ENCODE measurements at places on chromosomes 7 and 10. TPM values are rescaled to one million over a fixed set of nuclear protein-coding genes. Genes with fewer than 3 reads are reported as not detected.

- DNase-seq: no peak
Measured at GRCh38 chr10:81013771-81014170, 476.1 kb downstream of the SH2D4B start.

GRCh38 chr10:51699145-51699474, 285 bp downstream of the CSTF2T start:
- DNase-seq: no peak

- peak; percentile 60 for DNase-seq
Measured at GRCh38 chr10:129192344-129193128, 274.5 kb upstream of the MGMT start.

- no peak for DNase-seq
Measured at GRCh38 chr7:44063547-44063893, 1.8 kb downstream of the PGAM2 start.

DNA sequence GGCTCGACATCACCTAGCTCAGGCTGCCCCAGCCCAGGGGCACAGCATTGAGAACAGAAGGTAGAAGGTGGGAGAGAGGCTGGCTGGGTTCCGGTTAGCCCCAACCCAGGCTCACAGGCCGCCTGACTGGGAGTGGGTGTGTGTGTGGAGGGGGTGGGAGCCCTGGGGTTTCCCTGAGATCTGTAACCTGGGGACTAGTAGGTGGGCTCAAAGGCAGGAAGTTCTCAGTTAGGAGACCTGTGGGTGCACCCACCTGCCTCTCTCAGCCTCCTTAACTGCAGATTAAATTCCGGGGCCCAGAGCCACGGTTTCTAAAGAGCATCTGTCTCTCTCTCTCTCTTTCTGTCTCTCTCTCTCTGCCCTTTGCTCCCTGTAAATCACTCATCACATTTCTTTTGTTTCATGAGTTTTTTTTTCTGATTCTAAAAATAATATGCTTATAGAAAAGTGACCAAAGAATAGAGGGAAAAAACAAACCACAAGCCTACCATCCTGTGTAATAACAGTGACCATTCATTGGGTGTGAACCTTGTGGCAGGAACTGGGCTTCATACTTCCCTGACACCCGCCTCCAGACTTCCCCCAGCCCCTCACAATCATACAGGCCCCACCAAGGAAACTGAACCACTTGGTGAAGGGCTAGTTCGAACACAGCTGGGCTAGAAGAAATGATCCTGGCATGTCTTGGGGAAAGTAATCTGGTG, 83.4 kb upstream of the SMNDC1 start:
- DNase-seq: no peak

- DNase-seq: no peak
Measured at GRCh38 chr10:126458466-126458865, 70.2 kb upstream of the ADAM12 start.

- no peak for DNase-seq
Measured at GRCh38 chr7:110841840-110842545, 248.9 kb upstream of the LRRN3 start.

- DNase-seq: no peak
Measured at GRCh38 chr7:123502201-123502600, 32.2 kb downstream of the IQUB start.

DNA sequence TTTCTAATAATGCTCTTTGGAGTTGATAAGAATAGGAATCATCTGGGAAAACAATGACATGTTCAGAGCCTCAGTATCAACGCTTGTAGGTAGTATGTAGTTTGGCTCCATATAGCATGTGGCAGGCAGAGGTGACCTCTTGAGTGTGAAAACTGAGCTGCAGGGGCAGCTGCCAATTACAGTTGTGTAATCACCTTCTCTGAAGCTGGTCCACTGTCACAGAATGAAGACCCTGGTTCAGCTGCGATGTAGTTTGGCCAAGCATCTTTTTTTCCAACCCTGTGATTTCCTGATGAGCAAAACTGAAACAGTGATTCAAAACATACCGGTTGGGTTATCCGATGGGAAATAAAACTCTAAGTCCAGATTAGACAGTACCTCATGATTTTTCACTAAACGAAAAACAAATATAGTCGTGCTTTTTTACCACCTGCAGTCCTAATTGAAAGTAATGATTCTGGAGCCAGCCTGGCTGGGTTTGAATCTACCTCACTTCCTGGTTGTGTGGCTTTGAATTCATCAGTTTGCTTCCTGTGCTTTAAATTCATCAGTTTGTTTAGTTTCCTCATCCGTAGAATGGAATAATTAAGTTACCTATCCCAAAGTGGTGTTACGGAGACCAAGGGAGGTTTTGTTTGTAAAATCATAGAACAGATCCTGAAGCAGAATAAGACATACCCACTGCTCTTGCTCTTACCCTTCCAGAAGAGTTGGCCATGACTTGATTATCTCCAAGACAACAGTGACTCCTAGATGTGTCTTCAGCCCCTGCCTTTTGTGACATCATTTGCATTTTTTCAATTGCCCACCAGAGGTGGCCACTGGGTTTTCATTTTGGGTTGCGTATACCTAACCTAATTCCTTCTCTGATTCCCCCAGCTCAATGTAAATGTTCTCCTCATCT, 87.4 kb downstream of the CELF2 start:
- no peak for DNase-seq

DNA sequence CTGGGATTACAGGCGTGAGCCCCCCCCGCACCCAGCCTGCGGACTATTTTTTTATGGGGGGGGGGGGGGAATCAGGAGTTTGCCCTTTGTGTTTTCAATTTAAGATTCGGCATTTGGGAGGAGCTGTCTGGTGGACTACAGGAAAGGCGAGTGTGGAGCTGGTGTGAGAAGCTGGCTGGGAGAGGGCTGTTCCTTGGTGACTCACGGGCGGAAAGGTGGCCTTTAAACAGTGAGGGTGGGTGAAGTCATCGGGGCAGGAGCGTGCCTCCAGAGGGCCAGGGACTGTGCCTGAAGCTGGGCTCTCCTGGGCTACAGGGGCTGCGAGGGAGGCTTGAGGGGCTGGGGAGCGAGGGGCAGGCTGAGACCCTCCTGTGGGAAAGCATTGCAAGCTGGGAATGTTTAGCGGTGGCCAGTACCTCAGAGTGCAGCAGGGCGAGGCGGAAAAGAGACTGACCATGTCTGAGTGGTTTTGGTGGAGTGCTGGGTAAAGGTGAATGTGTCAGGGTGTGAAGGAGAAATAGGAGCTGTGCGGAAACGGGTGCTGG, 39.7 kb upstream of the ZNF32 start:
- no peak for DNase-seq

DNA sequence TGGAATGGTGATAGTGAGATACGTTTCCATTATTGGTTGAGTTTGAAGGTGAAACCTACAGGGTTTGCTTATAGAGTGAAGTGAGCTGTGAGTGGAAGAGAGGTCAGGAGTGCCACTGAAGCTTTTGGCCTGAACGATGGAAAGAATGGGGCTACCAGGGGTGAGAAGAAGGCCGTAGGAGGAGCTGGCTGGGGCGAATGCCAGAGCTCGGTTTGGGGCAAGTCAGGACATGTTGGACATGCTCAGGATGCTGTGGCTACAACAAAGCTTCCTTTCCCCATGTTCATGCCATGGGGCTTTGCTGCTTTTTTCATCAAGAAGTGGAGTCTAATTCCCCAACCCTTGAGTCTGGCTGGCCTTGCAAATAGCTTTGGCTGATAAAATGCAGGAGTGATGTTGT, 253.7 kb downstream of the GLRX3 start:
- DNase-seq: no peak

The GRM3 gene
- total RNA-seq: 0.73 TPM

The TMEM176A gene
- total RNA-seq: 37.9 TPM

The BICC1 gene
- total RNA-seq: 6.1 TPM

The OR2A7 gene
- 4.4 TPM for total RNA-seq

The SDK1 gene
- total RNA-seq: 4.1 TPM
